ENCODE measurements at places on chromosomes 1 and 21.

DNA sequence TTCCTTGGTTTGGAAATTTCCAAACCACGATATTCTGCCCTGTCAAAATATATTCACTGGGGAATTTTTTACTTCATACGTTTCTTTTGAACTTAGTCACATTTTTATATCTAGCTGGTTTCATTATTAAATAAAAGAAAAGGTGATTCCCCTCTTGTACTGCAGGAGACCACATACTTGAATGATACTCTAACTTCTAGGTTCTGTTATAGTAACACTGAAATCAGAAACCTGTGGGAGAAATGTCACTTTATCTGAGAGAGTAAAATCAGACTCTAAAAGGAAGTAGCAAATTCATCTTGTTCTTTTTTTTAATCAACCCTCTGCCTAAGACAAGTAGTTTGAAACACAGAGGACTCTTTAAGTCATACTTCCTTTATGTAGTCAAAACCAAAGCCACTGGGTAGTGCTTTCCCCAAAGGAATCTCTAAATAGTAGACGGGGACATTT lies 34.4 kb downstream of the MRPL39 start:
- DNase-seq: no peak

DNA sequence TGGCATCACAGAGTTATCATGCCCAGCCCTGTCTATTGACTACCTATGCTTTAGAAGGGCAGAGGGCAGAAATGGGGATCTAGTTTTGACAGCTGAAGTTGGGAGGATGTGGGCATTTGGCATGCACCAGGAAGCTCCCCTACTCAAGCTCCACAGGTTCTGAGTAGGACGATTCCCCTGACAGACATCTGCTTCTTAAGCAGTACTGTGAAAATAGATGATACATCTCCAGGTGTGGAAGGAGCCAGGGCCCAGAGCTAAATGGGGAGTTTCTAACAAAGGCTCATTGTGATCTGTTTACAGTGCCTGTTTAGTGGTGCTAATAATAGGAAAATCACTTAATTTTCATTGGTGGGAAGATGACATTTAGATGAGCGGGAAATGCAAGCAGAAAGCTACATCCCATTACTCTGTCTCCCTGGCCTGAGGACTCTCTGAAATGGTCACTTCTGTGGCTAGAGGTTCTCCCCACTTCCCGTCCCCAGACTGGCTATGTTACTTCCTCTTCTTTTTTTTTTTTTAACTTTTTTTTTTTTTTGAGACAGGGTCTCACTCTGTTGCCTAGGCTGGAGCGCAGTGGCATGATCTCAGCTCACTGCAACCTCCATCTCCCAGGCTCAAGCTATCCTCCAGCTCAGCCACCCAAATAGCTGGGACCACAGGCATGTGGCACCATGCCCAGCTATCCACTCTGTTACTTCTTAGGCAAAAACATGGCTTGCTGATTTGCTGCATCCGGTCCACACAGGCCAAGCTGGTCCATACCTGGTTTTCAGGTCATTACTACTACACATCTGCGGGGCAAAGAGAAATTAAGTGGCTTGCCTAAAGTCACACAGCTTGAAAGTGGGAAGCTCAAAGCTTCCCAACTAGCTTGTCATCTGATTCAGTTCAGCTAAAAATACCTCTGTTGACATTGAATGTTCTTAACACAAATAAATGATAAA lies 23.2 kb upstream of the CNIH3 start:
- no peak for DNase-seq

- DNase-seq: no peak
Measured at GRCh38 chr1:117321680-117322609, 45.3 kb upstream of the MAN1A2 start.

DNA sequence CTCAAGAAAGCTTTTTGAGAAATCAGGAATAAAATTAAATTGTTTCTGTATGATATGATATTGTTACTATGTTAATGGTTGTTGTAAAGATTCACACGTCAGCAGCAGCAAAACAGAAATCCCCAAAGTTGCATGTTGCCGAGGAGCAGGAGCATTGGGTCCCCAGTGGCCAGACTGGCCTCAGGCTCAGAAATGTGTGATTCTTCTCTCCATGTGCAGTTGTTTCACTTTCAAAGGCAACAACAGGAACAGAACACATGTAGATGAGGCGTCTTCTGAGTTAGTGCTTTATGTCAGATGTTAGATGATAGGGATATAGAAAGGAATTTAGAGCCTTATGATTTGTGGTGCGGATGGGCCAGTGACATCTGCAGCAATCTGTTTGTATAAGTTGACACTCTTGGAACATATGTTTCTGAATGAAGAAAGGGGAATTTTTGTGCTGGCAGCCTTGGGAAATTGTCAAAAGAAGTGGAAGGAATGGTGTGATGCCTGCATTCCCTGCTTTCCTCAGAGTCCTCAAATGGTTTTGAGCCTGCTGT lies 2.1 kb upstream of the TTLL7 start:
- no peak for DNase-seq

DNA sequence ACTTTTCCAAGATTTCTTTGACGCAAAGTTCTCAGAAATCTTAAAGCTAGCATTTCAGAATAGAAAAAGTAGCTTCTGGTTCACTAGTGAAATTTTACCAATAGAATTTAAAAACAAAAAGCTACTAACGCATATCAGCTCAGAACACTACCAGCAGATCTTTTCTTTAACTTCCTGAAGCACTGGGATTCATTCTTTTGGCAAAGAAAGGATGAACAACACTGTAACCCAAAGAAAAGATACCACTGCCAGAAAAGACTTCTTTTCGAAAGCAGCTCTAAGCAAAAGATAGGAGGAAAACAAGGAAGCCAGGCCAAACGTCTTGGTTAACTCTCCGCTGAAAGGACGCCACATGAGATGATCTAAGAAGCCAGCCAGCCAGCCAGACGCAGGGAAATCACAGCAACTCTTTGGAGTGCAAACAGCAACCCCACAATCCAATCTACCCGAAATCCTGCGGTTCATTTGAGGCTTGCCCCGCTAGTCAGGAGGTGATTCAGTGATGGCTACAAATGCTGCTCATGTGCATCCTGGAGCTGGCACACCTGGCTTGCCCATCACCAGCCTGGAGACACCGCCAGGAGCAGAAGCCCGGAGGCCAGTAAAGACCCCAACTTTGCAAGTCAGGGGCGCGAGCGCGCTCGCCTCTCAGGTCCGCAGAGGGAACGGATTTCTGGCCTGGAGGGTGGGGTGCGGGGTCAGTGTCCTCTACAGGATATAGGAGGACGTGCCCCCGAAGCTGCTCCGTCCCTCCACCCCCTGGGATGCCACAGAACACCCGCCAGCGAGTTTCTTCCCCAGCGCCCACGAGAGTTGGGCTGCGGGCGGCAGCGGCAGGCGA lies 812 bp downstream of the NBPF1 start:
- DNase-seq: no peak
